ENCODE measurements at places on chromosomes 5 and 9.

- no peak for DNase-seq
Measured at GRCh38 chr5:103280967-103281366, 22.4 kb downstream of the MACIR start.

DNA sequence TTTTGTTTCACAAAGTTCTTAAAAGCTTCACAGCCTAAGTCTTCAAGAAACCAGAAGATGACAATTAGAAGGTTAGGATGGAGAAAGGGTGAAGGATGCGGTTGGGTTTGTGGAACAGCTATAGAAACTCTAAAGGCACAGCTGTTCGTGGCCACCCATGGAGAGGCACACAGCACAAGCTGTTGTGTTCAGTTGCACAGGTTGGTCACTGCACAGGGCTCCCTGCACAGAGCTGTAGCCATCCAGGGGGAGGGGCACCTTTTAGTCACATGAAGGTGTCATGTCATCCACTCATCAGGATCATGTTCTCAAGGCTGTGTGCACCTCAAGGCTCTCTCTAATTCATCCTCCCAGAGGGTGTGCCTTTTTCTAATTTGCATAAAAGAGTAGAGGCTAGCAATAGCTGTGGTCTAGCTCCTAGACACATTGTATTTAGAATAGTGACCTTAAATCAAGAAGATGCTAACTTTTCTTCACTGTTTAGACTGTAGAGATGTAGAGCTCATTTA lies 5.0 kb upstream of the RASGRF2 start:
- no peak for DNase-seq

DNA sequence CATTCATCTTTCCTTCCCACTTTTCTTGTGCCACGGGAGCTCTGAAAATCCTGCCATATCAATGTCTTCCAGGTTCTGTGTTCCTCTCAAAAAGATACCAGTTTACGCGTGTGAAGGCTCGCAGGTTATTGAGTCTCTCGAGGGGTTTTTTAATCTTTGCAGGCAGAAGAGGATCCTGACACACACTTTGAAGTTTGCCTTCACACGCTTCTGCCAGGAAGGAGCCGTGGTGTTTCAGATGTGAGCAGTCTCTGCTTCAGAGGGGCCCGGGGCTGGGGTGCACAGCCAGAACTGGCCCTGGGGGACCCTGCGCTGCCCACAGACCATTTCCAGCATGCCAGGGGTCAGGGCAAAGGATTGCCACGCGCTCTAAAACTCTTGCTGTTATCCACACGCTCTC lies 167.2 kb downstream of the TTLL11 start:
- no peak for DNase-seq

DNA sequence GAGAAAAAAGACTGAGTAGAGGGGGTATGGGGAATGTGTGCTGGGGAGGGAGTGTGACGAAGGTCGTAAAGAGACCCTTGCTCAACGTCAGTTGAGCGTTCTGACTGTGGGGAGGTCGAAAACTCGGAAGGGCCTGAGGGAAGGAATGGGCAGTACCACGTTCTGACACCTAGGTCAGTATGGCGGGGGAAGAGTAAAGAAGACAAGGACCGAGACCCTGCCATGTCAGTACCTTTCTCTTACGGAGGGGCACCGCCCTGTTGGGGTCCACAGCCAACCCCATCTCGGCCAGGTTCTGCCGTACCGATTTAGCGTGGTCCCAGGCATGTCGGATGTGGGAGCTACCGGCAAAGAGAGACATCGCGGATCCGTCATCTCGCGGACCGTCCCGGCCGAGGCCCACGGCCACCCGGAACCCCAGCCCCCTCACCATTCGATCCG lies 375 bp downstream of the NOP16 start:
- no peak for DNase-seq

GRCh38 chr5:73826301-73827105 lies 200.5 kb downstream of the ARHGEF28 start:
- no peak for DNase-seq

- DNase-seq = no peak
Measured at GRCh38 chr9:128101231-128101661, 26.3 kb downstream of the PTGES2 start.

DNA sequence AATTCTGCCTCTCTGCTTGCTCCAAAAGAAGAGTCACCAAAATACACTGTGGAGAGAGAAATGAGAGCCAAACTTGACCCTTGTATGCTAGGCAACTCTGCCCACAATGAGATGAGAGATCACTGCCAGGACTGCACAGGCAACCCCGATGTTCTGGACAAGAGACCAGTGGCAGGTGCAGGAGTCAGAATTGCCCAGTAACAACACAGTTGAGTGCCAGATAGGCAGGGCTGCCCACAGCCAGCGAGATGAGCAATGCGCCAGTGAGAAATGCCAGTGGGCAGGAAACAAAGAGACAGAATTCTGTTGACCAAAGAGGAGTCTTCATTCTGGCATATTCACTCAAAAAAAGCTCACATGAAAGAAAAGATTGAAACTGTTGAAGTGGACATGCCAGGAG lies 570.7 kb downstream of the CAAP1 start:
- DNase-seq = no peak

GRCh38 chr5:179313849-179314521 lies 31.3 kb downstream of the ADAMTS2 start:
- DNase-seq = no peak

DNA sequence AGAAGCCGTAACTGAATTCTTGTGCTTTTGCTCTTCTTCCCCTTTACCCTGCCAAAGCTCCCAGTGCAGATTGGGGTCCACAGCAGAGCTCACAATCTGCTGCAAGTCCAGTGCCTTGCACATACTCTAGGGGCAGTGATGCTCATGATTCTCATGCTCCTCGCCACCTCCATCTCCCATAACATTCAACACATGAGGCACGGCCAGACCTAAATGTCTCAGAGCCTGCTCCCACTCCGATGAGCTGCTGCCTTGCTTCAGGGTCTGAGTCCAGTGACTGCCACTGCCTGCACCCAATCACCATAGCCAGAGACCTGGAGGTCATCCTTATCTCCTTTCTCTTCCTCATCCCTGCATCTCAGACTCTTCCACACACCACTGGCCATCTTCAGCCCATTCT lies 10.5 kb downstream of the CSF1R start:
- DNase-seq = no peak

- DNase-seq = no peak
Measured at GRCh38 chr5:142422429-142422828, 97.6 kb upstream of the SPRY4 start.

DNA sequence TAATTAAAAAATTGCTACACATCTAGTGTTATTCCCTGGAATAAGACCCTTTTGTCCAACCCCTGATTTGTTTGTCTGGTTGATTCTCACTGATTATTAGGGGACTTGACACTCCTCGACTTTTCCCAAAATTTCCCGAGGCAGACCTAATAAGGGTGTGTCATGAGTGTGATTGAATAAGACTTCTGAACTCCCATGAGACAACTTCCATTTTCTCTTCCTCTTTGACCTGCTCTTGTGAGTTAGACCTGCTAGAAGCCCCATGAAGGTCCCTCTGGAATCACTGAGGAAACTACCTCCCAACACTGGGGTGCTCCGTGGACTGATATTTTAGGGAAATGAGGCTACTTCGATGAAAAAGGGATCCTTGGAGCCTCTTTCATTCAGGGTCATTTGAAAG lies 83.4 kb downstream of the MUSK start:
- no peak for DNase-seq

DNA sequence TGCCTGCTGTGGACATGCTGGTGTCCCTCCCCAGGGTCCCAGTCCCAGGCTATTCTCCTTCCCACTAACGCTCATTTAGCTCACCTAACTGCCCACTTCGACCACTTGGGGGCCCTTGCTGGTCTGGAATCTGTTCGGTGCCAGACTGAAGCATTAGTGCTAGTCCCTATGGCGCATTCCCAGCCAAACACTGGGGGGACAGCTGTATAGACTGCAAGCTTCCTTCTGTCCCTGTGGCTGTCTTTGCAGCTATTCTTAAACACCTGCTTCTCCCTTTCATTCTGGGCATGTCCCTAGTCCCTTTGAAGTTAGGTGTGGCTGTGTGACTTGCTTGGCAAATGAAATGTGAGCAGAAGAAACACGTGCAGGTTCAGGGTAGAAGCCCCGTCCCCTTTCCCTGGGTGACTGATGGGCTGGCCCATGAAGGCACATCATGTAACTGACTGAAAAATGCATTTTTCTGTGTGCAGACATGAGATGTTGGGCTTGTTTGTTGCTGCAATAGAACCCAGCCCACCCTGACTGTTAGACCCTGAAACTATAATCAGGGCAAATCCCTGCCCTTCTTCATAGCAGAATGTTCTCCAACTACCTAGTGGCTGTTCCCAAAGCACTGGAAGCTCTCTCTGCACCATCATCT lies 134.4 kb downstream of the BARX1 start:
- no peak for DNase-seq

DNA sequence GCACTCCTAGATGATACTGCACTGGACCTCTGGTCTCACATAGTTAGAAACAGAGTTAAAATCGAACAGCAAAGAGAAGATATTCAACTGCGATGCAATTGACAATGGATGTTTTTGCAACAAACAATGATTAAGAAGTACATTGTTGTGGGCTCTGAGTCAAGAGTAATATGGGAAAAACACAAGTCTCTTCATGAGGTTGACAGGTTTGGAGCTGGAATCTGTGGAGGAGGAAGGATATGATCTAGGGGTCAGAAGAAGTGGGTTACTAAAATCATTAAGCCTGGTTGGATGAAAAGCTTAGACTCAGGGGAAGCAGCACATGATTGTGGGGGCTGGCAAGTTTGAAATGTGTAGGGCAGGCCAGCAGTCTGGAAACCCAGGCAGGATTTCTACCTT lies 53.1 kb downstream of the PDCD1LG2 start:
- no peak for DNase-seq

DNA sequence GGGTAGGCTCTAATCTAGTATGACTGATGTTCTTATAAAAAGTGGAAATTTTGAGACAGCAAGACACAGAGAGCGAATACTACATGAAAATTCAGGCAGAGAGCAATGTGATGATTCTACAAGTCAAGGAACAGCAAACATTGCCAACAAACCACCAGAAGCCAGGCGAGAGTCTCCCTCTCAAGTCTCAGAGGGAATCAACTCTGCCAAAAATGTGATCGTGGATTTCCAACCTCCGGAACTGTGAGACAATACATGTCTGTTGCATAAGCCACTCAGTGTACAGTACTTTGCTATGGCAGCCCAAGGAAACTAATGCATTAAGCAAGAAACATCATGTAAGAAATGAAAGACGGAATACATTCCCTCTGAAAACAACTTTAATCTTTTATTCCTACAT lies 52.1 kb upstream of the CCNG1 start:
- no peak for DNase-seq

DNA sequence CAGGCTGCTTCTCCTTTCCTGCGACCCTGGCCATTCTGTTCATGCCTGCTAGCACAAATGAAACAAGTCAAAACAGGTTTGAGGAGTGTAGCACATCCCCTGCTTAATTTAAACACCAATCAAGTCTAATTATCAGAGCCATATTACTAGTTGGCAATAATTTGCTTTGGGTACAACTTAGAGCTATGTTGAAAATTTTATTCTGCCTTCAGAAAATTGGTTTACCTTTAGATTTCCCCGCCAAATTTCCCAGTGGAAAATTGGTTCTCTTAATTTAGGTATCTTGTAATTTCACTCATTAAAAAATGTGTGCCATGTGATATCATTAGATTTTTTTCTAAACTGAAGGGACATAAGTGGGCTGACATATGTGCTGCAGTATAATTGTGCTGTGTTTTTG lies 265.8 kb downstream of the MAST4 start:
- no peak for DNase-seq

DNA sequence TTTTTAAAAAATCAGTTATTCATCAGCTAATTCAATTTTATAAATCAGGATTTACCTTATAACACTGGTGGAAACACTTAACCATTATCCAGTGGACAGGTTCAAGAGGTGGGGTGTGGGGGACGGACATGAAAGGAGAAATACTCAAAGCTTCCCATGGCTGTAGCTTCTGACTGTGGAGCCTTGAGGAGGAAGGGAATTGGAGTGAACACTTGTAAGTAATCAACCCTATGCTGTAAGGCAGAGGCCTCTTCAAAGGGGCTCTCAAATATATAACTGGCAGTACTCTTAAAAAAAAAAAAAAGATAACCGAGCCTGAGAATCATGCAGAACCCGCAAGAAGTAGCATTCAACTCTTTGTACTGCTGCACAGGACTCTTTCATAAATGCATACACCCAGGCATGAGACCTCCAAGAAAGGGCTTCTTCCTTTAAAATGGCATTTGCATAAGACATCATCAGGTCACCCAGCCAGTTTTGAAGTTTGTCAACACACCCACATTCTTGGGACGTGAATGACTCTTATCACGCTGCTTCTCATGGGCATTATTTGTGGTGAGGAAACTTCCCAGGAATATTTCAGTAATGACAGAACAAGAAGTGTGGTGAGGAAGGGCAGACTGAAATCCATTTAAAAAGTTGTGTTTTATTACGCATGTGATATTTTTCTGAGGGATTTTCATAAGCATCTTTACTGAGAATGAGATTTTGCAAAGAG lies 8.1 kb downstream of the OSMR start:
- DNase-seq = no peak

GRCh38 chr5:133681896-133682295 lies 69.6 kb upstream of the FSTL4 start:
- no peak for DNase-seq

GRCh38 chr5:143113461-143113860 lies 290.0 kb downstream of the NR3C1 start:
- DNase-seq = no peak

DNA sequence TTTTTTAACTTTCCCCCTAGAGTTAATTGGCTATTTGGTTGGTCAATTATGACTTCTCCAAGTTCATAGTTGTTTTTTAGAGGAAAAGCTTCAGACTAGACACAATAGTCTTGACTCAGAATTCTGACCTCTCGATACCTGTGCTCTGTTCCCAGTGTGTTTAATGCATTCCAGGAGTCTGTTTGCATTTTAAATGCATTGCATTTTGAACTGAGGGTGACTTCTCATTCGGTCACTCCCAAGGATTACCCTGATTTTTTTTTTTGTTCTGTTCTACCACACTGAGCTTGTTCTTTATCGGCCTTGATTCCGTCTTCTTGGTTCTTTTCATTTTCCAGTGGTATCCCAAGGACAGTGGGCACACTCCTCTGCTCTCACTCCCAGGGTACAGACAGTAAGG lies 16.3 kb downstream of the ARHGEF28 start:
- no peak for DNase-seq
